ENCODE measurements at places on chromosomes 2 and 18.

- DNase-seq, result no peak
Observed at GRCh38 chr2:149597050-149597667, 9.6 kb upstream of the MMADHC start.

DNA sequence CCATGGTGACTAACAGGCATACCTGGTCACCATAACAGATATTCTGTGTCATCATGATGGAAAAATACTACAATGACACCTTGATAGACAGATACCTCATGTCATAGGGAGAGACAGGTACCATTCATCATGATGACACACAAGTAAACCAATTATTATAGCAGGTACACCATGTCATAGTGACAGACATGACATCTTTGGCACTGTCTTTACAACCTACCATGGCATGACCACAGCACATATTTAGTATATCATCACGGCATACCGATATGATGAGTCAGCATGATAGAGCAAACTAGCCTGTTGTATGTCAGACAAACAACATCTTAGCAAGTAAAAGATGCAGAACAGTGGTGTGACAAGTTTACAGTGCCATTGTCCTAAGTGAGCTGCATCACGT lies 101.3 kb upstream of the KLHL29 start:
- no peak for DNase-seq

GRCh38 chr2:45170191-45171135 lies 161.2 kb upstream of the SIX2 start:
- DNase-seq, result no peak

DNA sequence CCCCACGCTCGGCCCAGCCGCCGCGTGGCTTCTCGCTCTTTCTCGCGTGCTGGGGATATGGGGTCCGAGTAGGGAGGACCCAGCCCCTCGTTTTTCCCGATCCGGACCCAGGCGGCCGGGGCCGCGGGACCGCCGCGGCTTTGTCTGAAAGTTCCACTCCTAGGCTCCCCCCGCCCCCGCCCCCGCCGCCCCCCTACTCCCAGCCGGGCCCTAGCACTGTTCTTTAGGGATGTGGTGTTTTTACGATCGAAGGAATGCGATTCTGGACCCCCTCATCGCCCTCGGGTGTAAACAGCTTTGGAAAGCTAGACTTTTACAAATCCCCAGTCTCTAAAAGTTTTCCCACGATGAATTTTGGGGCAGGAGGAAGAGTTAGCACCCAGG lies 819 bp downstream of the TGIF1 start:
- DNase-seq, result no peak

GRCh38 chr2:239991689-239992314 lies 33.3 kb downstream of the NDUFA10 start:
- DNase-seq, result no peak

DNA sequence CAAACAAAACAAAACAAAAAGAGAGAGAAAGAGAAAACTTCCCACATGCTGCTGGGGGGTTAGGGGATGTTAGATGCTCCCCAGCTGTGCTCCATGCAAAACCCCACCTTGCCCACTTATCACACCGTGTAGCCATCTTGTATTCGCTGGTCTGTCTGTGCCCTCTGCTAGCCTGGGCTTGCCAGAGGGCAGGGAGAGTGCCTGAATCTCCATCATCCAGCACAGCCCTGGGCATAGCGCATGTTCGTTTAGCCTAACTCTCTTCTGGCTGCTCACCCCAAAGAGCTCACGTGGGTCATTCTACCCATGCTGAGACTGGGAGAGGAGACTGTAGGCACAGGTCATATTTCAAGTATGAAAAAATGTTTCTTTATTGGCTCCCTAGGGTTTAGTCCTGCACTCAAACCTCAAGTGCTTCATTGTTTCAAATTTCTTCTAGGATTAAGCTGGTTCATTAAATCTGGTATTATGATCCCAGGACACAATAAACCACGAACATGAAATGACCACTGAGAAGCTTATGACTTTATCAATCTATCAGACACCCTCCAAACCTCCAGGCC lies 100.5 kb downstream of the KCNF1 start:
- no peak for DNase-seq

DNA sequence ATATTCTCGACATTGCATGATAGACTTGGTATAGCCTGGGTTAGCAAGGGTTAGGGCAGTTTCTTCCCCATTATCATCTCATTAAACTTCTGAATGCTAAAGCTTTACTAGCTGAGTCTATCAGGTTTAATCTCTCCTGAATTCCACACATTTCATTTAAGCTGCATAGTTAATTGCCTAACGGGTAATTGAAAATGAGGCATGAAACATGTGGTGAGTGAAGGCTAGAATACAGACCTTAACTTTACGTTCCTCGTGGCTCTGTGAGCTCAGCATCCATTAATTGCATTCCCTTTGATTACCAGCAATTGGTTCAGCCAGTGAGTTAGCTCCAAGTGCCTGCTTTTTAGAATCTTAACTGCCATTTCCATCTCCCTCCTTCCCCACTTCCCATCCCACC lies 126.5 kb upstream of the MEX3C start:
- no peak for DNase-seq

DNA sequence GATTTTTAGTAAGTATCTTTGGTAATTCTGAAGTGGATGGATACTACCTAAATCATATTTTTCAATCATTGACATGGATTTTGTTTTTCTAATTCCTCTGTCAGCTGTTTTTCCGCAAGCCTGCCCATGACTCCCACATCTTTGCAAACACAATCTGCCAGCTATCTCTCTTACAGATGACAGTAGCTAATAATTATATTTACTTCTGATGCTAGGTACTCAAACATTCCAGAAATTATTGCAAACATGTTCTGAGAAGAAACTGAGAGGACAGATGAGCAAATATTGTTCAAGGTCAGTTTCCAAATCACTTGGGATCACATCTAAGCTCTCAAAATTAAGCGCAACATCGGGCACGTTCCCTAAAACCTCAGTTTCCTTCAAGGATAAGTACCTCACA lies 270.0 kb upstream of the CDH19 start:
- no peak for DNase-seq

- no peak for DNase-seq
Observed at GRCh38 chr2:10770956-10771750, 41.4 kb downstream of the PDIA6 start.

- DNase-seq, result no peak
Observed at GRCh38 chr18:61992285-61992684, 99.5 kb upstream of the RNF152 start.

- no peak for DNase-seq
Observed at GRCh38 chr2:29611850-29612249, 309.5 kb downstream of the ALK start.

DNA sequence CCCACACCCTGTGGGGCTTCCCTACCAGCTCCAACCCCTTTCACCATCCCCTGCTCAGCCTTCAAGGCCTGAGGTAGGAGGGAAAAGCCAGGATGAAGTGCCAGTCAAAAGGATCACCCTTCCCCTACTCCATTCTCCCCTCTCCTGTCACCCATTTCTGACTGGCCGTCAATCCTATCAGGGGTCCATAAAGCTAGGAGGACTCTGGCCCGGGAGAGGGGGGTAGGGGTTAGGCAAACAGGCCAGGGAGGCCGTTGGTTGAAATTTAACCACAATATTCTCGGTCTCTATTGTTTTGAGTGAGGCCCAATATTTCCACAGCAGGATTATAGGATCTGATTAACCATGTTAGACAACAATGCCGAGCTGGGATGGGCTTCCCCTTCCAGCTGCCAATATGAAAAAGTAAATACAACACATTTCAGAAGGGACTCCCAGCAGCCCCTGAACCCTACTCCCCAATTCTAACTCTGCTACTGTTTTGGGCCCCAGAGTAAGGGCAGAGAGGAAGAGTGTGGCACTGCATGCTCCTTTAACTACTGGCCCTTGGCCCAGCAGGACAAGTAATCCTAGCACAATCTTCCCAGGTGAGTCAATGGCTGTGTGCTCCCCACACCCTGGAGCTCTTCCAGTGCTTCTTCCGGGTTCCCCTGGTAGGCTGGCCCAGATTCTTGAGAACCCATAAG lies 10.6 kb upstream of the IHH start:
- no peak for DNase-seq

DNA sequence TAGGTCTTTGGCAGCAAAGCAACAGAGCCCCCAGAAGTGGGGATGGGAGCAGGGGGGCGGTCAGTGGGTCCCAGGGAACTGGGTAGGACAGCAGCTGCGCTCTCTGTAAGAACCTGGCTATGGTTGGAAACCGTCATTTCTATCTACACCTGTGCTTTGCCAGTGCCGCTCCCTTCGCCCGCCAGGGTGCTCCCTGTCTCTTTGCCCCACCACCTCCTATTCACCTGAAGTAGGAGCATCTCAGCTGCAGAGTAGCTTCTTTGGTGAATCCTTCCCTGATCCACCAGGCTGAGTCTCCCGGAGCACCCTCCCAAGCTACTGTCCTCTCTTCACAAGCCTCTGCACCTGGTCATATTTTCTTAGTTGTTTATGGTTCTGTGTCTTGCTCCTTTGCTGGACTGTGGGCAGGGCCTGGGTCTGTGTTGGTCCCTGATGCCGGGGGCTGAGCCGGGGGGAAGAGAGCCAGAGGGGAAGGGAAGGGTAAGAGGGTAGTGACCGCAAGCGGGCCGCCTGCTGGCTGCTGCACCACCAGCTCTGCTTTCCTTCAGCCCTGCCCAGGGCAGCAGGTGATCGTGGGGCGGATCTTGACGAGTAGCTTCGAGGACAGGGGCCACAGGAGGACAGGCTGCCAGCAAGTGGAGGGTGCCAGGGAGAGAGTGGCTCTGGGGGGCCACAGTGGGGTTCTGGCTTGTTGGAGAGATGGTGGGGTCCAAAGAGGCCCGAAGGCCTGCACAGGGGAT lies 45.2 kb downstream of the INPP5D start:
- DNase-seq, result no peak

- no peak for DNase-seq
Observed at GRCh38 chr18:30945761-30946160, 96.8 kb downstream of the DSC3 start.

DNA sequence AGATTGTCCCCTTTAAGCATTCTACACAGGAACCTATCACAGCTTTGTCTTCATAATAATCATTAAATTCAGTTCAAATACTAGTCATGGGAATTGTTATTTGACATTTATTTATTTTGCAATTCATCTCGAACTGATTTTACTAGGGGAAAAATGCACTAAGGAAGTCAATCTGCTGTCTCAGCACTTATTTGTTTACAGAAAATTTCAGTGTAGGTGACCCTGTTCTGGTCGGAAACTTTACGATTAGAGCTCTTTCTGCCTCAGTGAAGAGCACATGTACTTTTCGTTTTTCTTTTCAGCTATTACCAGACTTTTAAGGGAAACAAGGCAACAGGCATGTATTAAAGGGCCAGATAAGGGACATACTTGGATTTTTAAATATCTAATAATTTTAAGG lies 1405.7 kb upstream of the ZEB2 start:
- DNase-seq, result no peak

DNA sequence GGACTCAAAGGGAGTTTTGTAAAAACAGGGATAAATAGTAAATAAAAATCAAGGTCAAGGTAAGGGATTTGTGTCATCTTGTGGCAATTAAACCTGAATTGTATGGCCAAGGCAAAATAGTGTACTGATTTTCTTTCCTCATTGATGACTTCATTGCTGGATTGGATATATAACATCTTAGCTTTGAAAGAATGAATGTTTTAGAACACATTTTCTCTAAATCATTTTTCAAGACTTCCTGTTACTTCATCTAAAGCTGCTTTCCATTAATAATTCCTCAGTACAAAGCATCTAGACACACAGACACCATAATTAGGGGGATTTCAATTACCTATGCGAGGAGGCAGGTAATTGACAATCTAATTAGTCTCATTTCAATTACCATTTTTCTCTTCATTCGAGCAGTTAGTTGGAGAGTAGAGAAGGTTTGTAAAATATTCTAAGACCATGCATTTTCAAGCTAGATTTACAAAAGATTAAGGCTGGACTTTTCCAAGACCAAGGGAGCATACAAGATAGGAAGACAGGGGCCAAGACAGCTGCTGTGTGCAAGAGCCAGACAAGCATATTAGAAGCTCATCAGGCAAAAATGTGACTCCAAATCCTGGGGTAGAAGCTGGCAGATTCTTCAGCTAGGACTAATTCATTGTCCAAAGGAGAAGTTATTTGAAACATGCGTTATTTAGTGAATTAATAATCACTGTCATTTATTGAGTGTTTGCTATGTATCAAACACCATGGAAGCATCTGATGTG lies 253.6 kb downstream of the EPHA4 start:
- DNase-seq, result no peak

DNA sequence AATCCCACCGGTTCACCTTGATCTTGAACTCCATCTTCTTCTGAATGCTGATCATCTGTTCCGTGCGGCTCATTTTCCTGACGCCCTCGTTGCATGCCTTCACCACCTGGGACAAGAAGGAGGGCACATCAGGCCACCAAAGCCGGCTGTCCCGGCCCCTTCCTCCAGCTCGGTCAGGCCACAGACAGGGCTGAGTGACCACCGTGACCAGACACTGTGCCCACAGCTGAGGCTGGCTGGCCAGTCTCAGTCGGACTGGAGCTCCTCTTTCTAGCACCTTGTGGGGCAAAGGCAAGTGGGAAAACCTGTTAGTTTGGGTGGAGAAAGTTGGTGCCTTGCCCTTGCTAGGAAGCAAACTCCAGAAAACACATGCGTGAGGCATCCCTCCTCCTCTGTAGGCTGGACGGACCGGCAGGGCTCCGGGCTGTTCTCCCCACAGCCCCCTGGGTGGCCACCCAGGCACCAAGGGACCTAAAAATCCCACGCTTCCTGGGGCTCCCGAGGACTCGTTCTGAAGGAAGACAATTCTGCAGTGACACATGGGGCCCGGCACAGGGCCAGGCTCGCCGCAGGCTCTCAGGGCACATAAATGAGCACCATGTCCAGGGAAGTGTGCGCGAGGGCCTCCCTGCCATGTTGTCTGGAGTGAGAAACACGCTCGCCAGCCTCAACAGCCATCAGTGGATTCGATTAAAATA lies 15.3 kb downstream of the SNORC start:
- no peak for DNase-seq

DNA sequence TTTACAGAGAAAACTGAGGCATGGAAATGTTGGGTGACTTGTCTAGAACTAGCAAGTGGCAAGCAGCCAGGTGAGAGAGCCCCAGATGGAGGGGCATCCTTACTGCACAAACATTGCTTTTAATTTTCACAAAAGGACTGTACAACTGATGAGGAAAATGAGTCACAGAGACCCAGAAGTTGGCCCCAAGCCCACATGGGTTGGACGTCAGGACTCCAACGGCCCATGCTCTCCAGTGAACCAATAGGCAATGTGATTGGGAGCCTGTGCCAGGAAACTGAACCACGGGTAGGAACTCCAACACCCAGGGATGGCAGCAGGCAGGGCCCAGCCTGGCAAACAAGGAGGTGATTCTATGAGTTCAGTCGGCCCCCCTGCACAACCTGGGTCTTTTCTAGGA lies 50.8 kb downstream of the PID1 start:
- DNase-seq, result no peak

- no peak for DNase-seq
Observed at GRCh38 chr2:191404568-191404991, 159.4 kb downstream of the MYO1B start.

GRCh38 chr2:181697571-181697970 lies 17.3 kb upstream of the NEUROD1 start:
- DNase-seq, result no peak

- no peak for DNase-seq
Observed at GRCh38 chr2:57720728-57721627, 325.6 kb upstream of the VRK2 start.

- DNase-seq, result no peak
Observed at GRCh38 chr2:189555232-189555631, 25.4 kb downstream of the SLC40A1 start.

- DNase-seq, result no peak
Observed at GRCh38 chr2:223820549-223820948, 16.8 kb downstream of the AP1S3 start.

All from stimulated activated CD4-positive, alpha-beta T cell treated with anti-CD3 and anti-CD28 coated beads, Interleukin-12 subunit alpha, Interleukin-12 subunit beta, amount 100 ng/mL, for 24 hours (primary cell).